ENCODE measurements at places on chromosomes 4 and X.

GRCh38 chrX:13218758-13219157 is 101.1 kb downstream of the ATXN3L start:
- no peak for DNase-seq

GRCh38 chr4:153750197-153750817 is 9.5 kb downstream of the RNF175 start:
- peak; percentile 42 for DNase-seq

GRCh38 chr4:141706445-141706844 is 70.1 kb downstream of the IL15 start:
- DNase-seq = no peak

- no peak for DNase-seq
These were observed 71.1 kb downstream of the CLOCK start for GRCh38 chr4:55475394-55476243.

DNA sequence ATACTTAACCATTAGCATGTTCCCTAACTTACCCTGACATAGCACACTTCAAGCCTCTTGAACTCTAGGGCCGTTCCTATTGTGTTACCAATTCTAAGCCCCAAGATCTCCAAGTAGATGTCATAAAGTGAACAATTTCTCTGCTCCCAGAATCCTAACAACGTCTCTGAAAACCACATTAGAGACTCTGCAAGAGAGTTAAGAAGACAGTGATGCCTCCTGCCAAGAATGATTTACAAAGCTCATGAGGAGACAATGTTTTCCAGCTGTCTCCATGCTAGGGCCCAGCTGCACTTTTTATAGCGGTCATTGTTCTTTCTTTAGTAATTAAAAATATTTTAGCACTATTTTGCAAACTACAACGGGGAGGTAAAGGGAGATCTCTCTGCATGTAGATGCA is 358.4 kb downstream of the PPP3CA start:
- no peak for DNase-seq

DNA sequence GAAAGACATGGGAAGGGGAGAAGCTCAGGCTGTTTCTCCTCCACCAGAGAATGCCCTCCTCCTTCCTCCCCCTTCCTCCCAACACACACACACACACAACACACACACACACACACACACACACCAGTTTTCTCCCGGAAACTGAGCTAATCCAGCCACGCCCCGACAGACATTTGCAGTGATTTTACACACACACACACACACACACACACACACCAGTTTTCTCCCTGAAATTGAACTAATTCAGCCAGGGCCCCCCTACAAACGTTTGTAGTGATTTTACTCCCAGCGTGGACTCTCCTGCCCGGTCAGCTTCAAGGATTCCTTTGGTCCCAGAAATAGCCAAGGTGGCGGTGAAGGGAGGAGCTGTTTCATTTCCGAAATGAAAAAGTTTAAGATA is 32.9 kb upstream of the STX18 start:
- DNase-seq = no peak

- DNase-seq = no peak
These were observed 202.0 kb downstream of the NR3C2 start for GRCh38 chr4:148240241-148240640.

DNA sequence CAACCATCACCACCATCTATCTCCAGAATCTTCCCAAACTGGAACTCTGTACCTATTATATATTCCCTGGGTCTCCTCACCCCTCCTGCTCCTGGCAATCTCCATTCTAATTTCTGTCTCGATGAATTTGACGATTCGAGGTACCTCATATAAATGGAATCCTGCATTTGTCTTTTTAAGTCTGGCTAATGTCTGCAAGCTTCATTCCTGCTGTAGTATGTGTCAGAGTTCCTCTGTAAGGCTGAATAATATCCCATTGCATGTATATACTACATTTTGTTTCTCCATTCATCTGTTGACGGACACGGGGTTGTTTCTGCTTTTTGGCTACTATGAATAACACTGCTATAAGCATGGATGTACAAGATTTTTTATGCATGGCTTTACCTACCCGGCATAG is 19.5 kb downstream of the PRKG2 start:
- no peak for DNase-seq

DNA sequence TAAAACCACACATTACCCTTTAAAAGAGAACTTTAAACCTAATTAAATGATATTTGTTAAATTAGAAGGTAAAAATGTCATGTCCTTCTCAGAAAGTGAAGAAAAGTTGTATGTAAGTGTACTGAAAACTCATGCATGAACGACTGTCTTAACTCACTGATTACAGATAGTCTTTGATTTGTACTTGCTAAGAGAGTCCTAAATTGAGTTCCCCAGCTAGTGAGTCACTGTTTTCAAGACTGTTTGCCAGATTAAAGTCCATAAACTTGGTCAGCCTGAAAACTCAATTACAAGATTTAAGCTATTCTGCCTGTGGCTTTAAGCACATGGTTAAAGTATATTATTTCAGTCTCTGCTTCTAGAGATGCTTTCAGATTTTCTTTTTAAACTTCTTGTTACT is 124.9 kb upstream of the ZCCHC13 start:
- no peak for DNase-seq

- no peak for DNase-seq
These were observed 99.1 kb downstream of the NHSL2 start for GRCh38 chrX:72009731-72010130.

GRCh38 chr4:77010841-77011354 is 61.3 kb downstream of the SEPTIN11 start:
- no peak for DNase-seq

DNA sequence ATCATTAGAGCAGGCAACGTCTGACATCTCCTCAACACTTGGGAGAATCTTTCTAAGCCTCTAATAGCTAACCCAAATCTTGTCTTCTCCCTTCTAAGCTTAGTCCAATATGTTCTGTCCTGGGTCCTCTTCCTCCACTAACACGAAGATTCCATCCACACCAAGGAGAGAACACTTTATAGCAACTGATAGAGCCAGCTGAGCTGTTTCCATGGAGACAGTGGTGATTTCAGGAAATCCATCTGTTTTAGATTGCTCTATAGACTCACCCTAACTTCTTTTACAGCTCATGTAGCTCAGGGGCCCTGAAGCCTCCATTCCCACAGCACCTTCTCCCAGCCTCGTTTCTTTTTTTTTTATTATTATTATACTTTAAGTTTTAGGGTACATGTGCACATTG is 37.4 kb downstream of the SCD5 start:
- DNase-seq = no peak

- peak; percentile 4 for DNase-seq
These were observed 38.9 kb downstream of the PDHA1 start for GRCh38 chrX:19382555-19383145.

- no peak for DNase-seq
These were observed 164.0 kb upstream of the RASGEF1B start for GRCh38 chr4:81635739-81636138.

GRCh38 chrX:50618788-50619558 is 148.3 kb upstream of the DGKK start:
- DNase-seq = no peak

DNA sequence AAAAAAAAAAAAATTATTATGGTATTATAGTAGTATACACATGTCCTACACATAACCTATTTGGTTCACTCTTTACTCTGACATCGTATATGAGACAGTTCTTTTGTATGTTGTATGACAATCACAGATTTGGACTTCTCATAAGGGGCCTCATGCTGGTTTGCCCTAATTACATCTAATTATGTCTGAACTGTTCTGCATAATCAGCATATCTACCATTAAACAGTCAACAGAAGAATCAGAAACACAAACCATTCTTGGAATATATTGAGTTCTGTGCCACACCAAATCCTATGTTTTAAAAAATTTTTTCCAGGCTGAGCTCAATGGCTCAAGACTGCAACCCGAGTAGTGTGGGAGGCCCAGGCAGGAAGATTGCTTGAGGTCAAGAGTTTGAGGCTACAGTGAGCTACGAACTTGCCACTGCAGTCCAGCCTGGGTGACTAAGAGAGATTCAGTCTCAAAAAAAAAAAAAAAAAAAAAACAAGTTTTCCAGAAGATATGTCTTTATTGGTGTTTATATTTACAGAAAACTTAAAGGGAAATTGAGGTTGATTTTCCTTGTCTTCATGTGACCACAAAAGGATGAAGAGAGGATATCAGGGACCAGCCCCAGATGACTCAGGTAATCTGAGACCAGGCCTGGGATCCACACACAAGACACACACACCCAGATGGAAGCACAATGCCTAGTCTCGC is 22.2 kb downstream of the TRIM61 start:
- no peak for DNase-seq

- no peak for DNase-seq
These were observed 2.5 kb downstream of the CXCL1 start for GRCh38 chr4:73871511-73872310.

GRCh38 chr4:70613306-70614183 is 15.0 kb upstream of the ENAM start:
- DNase-seq = no peak

DNA sequence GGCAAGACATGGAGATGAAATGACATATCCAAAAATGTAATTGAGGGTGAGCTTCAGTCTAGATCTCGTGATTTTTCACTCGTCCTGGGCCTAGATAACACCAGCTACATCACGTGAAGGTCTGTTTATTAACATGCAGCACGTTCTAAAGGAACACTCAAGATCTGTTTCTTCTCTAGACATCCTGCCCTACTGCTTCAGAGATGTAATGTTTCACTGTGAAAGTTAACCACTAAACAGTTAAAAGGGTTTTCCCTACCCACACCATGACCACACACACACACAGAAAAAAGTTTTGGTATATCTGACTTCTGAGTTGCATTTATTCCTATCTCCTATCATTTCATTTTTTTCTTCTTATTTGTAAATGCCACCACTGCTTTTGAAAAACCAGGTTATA is 52.3 kb upstream of the SMIM31 start:
- no peak for DNase-seq

GRCh38 chr4:52665592-52665991 is 6.5 kb upstream of the USP46 start:
- no peak for DNase-seq

DNA sequence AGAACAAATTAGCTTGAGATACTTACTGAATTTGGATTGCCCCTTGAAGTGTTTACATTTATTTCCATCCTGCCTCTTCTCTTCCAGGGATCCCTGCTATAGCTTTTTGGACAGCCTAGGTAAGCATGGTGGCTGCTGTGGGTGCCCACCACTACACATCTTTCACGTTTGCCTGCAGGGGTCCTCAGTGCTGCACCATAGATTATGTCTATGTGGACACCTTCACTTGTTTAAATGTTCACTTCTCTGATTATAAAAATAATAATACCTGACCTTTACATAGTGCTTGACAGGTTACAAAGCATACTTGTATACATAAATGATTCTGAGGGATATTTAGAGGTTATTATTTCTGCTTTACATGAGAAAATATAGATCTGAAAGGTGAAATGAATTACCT is 67.9 kb upstream of the SLC4A4 start:
- peak; percentile 4 for DNase-seq

- no peak for DNase-seq
These were observed 117.9 kb downstream of the PPEF1 start for GRCh38 chrX:18825375-18825774.

- no peak for DNase-seq
These were observed 167.2 kb downstream of the LHFPL1 start for GRCh38 chrX:112512509-112512908.

DNA sequence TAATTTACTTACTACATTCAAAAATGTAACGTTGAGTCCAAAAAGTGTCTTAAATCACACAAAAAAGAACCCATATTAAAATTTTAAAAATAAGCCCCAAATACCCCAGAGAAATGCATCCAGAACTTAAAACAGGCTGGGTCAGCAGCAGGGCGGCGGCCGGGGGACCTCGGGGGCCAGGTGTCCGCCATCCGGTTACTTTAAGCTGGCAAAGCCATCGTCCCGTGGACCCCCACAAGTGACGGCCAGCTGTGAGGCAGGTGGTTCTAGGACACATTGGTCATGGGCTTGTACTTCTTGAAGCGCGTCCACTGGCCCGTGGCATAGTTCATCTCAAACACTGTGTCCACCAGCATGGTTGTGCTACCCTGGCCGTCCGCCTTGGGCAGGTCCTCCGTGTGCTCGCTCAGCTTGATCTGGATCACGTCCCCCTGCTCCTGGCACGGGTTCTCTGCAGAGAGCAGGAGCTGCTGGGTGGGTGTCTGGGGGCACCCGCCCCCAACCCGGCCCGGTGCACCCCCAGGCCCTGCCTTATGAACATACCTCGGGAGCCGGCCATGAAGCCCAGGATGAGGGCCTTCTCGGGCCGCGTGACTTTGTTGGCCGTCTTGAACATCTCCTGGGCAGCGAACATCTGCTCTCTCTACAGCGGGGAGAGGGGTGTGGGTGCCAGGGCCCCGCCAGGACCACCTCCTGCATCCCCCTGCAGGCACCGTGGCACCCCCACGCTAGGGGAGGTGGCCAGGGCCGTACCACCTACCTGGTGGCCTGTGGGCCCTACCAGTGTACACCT is 25.5 kb downstream of the NELFA start:
- DNase-seq = no peak

DNA sequence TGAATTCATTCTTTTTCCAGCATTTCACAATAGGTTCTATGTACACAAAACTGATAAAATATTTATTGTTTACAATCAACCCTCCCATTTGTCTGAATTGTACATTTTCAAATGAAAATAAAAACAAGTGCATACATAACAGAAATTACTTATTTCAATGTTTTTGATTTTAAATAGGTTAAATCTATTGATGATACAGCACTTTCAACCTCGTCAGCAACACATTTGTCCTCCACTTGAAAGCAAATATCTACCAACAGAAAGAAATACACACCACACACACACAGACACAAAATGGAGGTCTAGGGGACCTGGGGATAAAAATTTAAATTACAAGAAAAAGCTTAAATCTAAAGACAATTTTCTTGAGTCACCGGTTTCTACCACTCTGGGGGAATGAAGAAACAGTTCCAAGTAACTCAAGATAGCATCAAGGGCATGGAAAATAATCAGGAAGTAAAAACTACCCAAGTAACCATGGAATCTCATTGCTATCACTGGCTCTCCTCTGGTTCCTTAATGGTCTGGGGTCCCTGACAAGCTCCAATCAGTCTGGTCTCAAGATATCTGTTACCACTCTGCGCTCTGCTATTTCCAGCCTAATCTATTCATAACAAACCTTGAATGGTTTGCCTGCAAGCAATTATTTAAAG is 27.6 kb downstream of the ANKRD17 start:
- DNase-seq = no peak

DNA sequence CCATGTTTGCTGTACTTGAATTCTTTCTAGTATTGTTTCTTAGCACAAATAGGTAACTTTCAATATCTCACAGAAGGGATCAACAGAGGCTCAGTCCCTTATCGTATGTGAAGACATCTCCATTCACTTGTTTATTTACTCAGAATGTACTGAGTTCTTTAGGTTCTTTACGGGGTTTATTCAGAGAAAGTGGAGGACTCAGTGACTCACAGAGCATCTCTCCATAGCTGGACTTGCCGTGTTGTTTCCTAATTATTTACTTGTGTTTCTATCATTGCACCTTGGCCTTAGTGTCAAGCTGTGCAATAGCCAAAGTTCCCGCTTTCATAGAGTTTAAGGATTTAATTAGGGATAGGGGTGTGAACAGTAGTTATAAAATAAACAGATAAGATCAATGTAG is 57.1 kb downstream of the RHOH start:
- DNase-seq = no peak

DNA sequence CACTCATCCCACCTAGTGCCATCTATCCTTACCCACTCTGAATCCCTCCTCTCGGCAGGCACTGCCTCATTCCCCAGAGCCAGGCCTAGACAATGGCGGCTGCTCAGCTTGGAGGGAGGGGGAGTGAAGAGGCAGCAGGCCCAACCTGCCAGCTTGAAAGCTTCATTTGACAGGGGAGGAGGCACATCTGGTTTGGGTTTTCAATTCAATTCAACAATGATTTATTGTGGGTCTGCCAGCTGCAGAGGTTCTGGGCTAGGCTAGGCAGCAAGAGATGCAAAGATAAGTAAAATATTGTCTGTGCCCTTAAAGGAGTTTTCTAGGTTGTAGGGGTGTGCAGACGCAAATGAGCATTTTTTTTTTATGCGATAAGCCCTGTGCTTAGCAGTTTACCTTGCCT is 58.5 kb downstream of the RTL9 start:
- DNase-seq = no peak

Data from NCI-H446 (cell line).